ENCODE measurements at places on chromosomes 12 and 14.
A peak's percentile ranks its signal among the peaks of the same experiment; 100 is the strongest.

DNA sequence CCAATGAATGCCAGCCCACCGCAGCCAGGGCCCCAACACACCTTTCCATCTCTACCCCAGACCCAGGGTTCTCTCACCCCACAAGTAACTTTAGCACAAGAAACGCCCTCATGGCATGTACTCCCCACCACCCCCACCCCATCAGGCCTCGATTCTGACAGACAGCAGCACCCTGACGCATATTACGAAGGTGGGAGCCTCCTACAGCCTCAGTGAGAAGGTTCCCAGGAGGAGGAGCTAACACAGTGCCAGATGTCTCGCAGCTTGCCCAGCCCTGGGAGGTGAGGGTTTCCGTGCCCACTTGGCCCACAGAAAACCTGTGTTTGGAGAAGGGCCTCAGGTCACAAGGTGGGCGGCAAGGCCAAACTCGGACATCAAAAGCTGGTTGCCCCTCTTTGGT lies 32.4 kb downstream of the CCDC88C start:
- no peak for DNase-seq

DNA sequence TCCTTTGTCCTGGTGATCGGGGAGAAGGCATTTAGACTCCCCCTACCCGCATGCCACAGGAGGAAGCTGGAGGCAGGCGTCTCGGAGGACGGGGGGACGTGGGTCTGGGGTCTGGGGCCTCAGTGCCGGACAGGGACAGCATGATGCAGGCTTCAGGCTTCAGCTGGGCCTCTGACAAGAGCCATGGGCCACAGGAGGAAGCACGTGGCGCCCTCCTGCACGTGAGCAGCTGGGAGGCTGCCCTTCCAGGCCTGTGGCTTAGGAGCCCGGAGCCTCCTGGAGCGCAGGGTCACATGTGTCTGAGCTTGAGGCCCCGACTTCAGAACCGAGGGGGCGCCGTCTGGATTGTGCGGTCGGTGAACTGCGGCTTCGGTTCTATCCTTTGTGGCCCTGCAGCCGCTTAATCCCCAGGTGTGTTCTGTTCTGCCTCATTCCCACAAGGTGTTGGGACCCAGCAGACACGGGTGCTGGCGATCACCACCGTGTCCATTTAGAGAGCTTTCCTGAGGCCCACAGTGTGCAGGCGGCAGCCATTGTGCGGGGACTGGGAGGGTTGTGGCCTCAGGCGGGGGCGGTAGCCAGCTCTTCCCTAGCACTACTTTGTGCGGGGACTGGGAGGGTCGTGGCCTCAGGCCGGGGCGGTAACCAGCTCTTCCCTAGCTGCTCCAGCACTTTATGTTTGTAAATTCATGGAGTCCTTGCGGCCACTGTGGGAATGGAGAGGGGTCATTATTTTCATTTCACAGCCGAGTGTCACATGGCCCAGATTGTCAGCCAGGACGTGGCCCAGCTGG lies 150.2 kb downstream of the ADGRD1 start:
- no peak for DNase-seq

DNA sequence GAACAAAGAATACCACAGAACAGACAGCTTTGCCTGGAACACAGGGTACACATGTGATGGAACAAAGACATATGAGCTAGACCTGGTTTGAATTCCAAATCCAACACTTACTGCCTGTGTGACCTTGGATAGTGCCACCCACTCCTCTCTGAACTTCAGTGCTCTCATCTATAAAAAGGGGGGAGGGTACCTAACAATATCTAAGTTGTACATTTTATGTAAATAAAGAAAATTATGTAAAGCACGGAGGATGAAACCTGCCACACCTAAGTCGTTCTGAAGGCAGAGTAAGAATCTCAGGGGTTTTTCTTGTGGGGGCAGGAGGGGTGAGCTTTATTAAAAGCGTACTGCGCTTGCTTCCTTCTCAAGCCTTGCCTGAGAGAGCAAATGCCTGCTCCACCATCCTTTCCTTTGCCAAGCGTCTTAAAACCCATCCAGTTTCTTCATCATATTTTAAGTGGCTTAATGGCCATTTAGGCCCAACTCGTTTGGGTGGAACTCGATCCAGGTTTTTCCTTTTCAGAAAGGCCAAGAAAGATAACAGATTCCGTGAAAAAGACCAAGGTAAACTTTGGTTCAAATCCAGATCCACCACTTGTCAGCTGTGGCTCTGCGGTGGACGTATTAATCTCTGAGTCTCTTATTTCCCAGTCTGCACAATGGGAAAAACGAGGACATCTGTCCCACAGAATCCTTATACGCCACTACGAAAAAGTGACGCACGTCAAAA lies 946 bp downstream of the DDX24 start:
- no peak for DNase-seq

GRCh38 chr12:13570005-13570694 lies 373.6 kb downstream of the EMP1 start:
- DNase-seq, result no peak

DNA sequence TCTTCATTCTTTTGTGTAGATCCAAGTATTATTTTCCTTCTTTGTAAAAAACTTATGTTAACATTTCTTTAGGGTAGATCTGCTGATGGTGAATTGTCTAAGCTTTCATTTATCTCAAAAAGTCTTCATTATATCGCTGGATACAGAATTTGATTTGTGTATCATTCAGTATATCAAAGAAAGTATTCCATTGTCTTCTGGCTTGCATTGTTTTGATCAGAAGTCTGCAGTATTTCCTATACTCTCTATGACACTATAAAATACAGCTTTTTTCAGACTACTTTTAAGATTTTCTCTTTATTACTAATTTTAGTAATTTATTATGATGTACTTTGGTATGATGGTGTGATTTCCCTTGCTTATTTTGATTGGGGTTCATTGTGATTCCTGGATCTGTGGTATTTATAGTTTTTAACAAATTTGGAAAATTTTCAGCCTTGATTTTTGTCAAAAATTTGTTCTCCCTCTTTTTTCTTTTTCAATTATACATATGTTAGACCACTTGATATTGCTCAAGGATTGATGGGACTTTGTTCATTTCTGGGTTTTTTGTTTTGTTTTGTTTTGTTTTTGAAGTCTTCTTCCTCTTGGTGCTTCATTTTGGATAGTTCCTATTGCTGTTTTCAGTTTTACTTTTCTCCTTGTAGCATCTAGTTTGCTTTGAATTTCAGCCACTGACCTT lies 176.5 kb downstream of the ZFP36L1 start:
- DNase-seq, result no peak

- DNase-seq, result no peak
These were observed 56.2 kb downstream of the FNTB start for GRCh38 chr14:65042731-65043372.

GRCh38 chr12:3055026-3055703 lies 22.0 kb upstream of the TSPAN9 start:
- no peak for DNase-seq

DNA sequence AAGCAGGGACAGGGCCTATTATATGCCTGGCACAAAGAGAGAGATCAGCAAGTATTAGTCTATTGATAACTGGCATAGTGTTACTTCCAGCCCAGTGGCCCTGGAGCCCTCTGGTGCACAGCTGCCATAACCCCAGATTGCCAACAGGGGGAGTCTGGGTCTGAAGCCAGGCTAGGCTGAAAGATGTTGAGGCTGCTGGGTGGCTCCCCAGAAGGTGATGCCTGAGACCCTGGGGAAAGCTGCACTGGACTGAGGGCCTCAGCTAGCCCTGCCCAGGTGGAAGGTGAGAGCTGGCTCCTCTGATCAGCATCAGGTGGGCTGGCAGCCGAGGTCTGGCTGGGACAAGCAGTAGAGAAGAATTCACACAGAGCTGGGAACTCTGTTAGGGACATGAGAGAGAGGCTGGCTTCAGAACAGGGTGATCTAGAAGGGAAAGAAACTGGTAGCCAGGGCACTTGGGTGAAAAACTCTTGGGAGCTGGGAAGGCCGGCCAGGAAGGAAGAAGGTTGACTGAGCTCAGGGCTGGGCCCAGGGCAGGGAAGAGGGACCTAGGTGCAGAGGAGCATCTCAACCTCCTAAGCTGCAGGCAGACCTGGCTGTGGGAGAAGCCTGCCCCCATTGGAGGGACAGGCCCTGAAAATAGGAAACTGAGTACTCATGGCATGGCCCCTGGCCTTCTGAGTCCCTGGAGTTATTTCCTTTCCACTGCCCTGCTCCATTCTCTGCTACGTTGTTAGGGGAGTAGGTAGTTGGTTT lies 3.9 kb downstream of the GZMH start:
- peak; percentile 32 for DNase-seq

- DNase-seq, result no peak
These were observed 1.2 kb downstream of the CDK2AP1 start for GRCh38 chr12:123270214-123271000.

- DNase-seq, result no peak
These were observed 54.5 kb downstream of the KANSL2 start for GRCh38 chr12:48627556-48627955.

DNA sequence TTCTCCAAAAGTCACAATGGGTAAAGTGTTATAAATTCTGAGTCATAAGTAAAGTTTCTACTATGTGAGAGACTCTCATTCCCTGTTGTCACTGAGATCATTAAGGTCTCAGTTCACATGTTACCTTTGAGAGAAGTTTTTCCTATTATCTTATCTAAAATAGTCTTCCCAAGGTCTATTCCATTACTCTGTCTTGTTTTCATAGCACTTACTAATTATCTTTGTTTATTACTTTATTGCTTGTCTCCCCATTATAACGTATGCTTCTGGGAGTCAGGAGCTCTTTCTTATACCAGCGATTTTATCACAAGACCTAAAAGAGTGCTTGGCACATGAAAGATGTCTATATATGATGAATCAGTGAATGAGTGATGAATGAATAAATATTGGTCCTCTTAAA lies 1001.9 kb downstream of the DIO2 start:
- no peak for DNase-seq

- DNase-seq, result no peak
These were observed 11.1 kb upstream of the NEMF start for GRCh38 chr14:49863487-49864281.

- no peak for DNase-seq
These were observed 23.4 kb upstream of the FSCB start for GRCh38 chr14:44530475-44530874.

DNA sequence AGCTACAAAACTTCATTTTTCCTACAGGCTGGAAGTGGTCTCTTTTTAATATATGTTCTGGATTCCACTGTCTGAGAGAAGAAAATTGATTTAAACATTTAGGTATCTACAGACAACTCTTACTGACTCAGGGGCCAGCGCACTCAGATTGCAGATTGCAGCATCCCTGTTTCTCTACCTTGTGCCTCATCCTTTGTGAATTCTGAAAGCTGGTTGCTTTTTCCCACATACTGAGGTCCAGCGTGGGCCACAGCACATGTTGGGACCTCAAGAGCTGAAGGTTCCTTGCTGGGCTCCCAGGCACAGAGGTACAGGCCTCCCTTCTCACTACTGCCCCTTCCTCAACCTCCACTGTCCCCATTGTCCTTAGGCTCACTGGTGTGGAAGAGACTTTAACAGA lies 101.7 kb upstream of the CCDC175 start:
- DNase-seq, result no peak

DNA sequence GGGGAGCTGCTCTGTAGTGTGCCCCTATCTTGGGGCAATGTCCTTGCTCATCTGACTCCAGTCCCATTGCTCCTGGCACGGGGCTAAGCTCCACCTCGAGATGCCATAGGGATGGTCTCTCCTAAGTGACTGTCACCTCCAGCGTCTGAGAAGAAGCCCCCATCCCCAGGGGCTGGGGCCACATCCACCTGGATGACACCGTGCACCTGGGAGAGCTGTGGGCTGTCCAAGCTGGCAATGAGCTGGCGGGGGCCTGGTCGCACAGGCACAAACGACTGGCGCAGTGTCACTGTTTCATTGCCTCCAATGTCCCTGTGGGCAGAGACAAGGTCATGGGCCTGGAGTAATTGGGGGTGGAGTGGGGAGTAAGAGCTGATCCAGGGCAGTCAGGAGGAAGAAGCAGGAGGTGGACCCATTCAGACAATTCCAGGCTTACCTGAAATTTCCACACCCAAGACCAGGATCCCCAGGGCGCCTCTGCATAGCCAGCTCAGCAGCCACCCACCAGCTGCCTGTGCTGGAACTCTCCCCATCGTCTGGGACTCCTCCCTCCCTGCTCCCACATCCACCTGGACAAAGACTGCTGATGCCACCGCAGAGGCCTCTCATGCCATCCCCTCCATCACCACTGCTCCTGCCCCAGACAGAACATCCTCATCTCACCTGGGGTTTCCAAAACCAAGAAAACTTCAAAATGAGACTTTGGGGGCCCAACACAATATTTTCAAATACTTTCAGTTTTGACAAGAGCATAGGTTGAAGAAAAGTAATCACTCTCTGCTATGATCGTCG lies 7.0 kb upstream of the TINF2 start:
- DNase-seq, result no peak

DNA sequence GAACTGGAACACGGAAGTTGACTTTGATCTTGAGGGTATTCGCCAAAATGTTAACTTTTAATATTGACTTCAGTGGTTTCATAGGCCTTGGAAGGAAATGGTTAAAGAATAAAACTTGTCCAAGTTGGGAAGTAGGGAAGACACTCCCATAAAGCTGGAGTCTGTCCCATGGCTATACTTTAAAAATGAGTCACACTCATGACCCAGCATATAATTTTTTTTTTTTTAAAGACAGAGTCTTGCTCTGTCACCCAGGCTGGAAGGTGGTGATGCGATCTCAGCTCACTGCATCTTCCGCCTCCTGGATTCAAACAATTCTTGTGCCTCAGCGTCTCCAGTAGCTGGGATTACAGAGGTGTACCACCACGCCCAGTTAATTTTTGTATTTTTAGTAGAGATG lies 19.6 kb downstream of the TMPRSS12 start:
- no peak for DNase-seq

DNA sequence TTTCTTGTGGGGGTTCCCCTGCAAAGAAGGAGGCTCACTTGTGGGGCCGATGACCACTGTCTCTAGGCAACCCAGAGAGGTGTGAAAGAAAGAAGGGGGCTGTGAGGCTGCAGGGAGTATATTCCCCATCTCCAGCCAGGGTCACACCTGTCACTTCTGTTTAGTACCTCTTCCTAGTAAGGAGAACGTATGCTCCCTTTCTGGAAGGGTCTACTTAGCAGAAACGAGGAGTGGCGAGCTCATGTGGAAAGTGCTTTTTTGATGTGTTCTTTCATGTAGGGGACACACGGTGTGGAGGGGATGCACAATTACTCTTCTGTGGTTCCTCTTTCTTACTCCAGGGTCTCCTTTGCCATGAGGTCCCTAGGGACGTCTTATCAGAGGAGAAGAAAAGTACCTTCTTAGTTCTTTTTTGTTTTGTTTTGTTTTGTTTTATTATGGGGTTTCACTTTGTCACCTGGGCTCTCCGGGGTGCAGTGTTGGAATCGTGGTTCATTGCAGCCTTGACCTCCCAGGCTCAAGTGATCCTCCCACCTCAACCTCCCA lies 58.3 kb downstream of the PRKCH start:
- DNase-seq, result no peak

All from stimulated activated CD8-positive, alpha-beta memory T cell treated with anti-CD3 and anti-CD28 coated beads, Interleukin-15, amount 100 ng/mL, for 24 hours (primary cell).